ENCODE measurements at places on chromosomes 2 and 18. TPM values are rescaled to one million over a fixed set of nuclear protein-coding genes. Genes with fewer than 3 reads are reported as not detected.
A peak's percentile ranks its signal among the peaks of the same experiment; 100 is the strongest.

Gene HRH4
- not detected for total RNA-seq

Gene LYPD6
- 13.3 TPM for total RNA-seq

Gene ARMC9
- 6.0 TPM for total RNA-seq

Gene CAVIN2
- 282 TPM for total RNA-seq

Gene STAMBP
- total RNA-seq, result 10.9 TPM

Gene NABP1
- total RNA-seq, result 8.5 TPM

Gene POTEF
- 0.25 TPM for total RNA-seq

Gene TSPYL6
- total RNA-seq, result not detected

Gene SRD5A2
- not detected for total RNA-seq

Gene CDK15
- total RNA-seq, result not detected

Gene CNGA3
- total RNA-seq, result not detected

Gene SERTAD2
- total RNA-seq, result 3.6 TPM

Gene NEU4
- 0.13 TPM for total RNA-seq

Gene SPAST
- total RNA-seq, result 26.0 TPM

Gene OSGEPL1
- 5.3 TPM for total RNA-seq

Gene ITPRIPL1
- total RNA-seq, result 4.0 TPM

- DNase-seq, result no peak
Observed at GRCh38 chr18:59639136-59639535, 58.1 kb downstream of the CCBE1 start.

GRCh38 chr18:63683890-63684289 is 18.9 kb upstream of the SERPINB11 start:
- no peak for DNase-seq

DNA sequence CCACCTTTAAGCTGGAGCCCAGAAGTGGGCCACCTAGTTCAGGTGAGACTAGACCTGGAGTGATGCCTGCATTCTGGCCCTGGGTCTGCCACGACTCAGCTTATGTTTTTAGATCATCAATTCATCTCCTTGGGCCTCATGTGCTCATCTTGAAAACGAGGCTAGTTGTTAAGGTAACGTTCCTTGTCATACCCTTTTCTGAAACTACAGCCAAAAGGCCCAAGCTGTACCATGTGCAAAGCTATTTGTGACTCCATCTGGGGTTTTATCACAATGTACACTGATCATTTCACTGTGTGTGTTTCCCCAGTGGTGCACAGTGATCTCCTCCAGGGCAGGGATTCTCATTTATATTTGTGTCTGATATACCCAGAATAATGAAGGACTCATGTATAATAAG is 138.4 kb upstream of the COPS8 start:
- peak; percentile 6 for DNase-seq

GRCh38 chr18:77178559-77178958 is 46.0 kb upstream of the MBP start:
- DNase-seq, result no peak

GRCh38 chr2:154699575-154699930 is 1.1 kb downstream of the KCNJ3 start:
- DNase-seq, result no peak

DNA sequence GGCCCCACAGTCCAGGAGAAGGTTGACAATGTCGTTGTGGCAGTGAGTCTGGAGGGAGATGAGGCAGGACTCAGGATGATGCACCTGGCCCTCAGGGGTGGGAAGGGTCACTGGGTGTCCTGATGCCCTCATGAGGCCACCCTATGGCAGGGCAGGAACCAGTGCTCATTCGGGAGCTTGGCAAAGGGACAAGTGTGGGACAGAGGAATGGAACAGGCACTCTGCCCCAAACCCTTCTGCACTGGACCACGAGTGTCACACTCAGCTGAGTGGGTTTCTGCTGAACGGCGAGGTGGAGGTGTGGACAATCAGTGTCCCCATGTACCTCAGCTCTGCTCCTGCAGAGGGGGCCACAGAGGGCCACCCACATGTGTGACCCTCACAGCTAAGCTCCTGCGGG is 32.0 kb downstream of the ANKMY1 start:
- DNase-seq, result no peak

DNA sequence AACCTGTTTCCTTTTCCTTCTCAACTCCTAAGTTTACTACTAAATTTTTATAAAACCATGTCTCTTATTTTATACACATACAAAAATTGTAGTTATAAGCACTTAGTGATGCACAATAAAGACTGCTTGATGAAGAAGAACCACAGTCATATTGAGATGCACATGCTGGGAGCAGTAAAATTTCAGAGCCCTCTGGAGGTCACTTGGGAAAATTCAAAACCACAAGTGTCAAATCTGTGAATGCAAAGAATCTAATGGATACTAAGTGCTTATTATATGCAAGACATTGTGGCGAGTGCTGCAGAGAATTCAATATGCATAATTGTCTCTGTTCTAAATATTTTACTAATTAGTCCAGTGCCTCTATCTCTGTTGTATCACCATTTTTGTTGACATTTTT is 180.5 kb downstream of the VWC2L start:
- DNase-seq, result no peak

DNA sequence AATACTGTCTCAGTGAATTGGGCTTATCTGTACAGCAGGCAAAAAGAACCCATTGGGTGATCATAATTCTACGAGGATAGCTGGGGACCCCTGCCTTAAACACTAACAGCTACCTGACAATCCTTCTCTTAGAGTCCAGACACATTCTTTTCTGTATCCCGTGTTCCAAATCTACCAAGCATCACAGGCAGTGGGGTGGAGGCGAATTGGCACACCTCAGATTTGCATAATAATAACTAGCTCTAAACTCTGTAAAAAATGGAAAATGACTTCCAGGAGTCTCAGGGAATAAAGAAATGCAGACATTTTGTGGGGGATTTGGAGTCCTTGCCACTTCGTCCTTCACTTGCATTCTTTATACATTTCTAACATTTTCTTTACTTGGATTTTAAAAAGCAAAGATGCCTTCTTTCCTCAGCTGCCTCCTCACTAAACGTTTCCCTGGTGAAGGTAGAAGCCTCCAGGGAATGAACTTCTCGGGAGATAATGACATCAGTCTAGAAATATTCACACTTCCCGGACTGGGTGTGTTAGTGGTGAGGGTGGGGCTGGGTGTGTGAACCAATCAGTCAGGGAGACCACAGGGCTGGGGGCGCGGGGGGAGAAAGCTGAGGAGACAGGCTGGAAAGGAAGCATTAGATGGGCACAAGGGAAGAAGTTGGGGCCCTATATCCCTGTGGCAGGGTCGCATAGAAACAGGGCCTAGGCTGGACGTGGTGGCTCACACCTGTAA is 59.1 kb upstream of the BOD1L2 start:
- no peak for DNase-seq

GRCh38 chr18:25075783-25076182 is 276.2 kb downstream of the ZNF521 start:
- no peak for DNase-seq

DNA sequence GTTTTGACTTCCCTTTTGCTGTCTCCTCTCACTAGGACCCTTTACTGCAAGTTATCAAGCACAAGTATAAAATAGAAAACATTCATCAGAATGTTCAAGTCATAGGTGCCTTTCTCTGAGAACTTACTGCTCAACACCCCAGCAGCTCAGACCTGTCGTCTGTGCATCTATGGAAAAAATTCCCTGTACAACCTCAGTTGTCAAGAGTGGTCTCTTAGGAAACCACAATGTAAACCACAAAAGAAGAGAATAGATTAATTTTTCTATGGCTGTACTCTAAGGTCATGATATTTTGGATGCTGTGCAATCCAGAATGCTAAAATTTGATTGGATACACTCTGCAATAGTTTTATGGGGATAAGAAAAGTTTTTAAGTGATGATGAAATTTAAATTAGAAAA is 84.1 kb downstream of the RBMS1 start:
- DNase-seq, result no peak

DNA sequence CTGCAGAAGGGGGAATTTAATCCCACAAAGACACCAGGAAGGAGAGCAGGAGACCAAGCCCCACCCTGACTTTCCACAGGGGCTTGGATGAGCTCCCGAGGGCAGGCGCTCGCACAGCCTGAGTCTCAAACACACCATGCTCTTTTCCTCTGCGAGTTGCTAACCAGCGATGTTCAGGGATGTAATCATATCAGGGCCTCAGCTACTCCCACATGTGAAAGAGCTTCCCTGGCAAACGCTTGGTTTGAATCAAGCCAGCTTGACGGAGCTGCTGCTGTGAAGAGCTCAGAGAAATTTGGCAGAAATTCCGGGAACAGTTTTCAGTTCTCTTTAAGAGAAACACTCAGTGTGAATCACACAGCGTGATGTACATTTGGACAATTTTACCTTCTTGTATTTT is 385.8 kb downstream of the GALR1 start:
- DNase-seq, result no peak

- DNase-seq, result no peak
Observed at GRCh38 chr2:240465268-240465764, 29.9 kb downstream of the GPC1 start.

- no peak for DNase-seq
Observed at GRCh38 chr2:14567561-14567960, 65.0 kb upstream of the LRATD1 start.

DNA sequence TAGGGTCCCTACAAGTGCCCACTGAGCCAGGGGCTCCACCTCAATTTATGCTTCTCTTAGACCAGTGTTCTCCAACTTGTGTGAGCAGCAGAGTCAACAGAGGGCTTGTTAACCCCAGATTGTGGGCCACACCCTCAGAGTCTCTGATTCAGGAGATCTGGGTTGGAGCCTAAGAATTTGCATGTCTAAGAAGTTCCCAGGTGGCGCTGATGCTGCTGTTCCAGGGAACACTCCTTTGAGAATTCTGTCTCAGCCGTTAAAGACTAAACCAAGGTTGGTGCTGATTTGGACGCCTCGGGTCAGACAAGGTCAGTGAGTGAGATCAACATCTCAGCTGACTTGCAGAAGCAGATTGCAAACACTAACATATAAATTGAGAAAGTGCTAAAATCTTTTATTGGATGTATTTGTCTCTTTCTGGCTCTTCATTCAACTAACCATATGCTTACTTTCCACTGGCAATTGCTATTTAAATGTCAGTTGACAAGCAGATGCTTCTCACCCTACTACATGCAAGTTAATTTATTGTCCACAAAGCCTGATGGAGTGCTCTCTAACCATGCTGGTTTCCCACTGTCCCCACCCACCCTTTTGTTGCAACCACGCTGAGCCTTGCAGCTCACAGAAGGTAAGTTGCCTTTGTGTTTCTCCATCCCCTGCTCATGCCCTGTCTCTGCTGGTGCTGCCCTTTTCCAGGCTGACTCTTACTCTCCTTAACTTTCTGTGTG is 31.5 kb downstream of the LYPD1 start:
- no peak for DNase-seq

DNA sequence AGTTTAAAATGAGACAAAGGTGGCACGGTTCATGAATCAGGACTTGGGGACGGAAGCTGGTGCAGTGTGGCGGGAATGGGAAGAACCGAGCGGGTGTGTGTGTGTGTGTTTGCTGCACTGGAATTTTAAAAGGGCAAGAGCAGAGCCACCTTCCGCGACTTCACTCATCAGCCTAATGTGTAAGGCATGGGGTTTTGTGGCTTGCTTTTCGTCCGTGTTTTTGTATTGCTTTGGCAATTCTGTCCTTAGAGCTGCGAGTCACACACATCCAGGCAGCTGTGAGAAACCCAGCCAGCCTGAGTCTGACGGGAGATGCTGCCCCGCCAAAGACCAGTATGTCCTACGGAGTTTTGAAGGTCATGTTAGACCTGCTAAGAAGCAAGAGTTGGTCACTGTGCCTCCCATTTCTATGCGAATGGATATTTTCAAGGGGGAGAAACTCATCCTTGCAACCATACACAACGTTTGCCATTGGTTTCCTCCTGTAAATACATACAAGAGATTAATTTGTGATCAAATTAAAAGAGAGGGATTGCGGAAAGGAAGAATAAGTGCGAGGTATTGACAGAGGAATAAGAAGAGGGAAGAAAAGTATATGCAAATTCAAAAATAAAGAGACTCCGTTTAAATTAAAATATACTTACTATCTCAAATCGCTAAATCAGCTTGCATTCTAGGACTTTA is 665 bp upstream of the CACNB4 start:
- no peak for DNase-seq

DNA sequence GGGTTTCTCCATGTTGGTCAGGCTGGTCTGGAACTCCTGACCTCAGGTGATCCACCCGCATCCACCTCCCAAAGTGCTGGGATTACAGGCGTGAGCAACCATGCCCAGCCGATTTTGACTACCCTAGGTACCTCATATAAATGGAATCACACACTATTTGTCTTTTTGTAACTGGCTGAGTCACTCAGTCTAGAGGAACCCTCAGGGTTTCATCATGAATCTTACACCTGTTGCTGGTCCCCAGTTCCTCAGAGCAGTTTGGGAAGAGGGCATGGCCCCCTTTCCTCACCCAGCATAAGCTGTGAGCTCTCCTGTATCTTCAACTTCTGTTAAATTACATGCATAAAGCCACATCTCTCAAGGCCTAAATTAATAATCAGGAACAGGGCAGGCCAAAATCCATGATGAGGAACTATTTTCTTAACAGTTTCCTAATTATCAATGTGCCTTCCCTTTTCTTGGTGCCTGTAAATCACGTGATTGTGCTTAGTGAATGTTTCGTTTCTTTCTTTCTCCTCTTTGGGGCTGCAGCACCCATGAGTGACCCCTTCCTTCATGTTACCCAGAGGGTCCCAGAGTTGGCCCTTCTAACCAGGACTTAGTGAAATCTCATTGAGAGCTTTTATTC is 20.9 kb downstream of the DYSF start:
- no peak for DNase-seq

- peak; percentile 51 for DNase-seq
Observed at GRCh38 chr2:160392201-160392600, 101.4 kb downstream of the RBMS1 start.

DNA sequence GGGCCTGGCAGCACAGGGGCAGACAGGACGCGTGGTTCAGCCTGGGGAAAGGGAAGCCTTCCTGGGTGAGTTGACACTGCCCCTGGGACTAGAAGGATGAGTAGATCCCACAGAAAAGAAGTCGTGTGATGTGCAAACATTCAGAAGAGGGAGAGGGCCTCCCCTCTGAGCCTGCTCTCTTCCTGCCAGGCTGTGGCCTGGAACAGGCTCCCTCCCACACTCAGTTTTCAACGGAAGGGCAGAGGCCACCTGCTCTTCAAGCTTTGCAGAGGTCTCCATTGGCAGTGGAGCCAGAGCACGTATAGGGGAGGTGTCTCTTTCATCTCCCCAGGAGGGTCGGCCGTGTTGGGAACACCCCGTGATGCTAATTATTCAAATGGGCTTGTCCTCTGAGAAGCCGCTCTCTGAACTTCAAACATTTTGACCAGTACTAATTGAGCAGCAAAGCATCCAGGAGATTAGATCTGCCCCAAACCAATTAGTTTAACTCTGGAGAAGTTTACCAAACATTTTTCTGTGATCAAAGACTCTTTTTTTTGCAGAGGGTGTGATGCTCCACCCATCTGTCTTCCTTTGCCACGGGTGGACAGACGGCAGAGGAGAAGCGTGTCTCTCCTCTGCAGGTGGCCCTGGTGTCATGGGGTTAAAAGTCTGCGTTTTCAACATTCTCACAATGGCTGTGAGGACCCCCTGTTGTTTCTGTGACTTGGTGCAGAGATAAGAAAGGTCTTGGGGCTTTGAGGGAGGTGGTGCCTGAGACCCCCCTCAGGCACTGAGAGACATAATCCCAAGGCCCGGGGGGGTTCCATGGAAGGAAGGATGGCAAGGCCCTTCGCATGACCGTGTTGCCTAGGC is 29.5 kb upstream of the ODC1 start:
- DNase-seq, result no peak

- no peak for DNase-seq
Observed at GRCh38 chr2:171858397-171858958, 35.6 kb downstream of the SLC25A12 start.

- DNase-seq, result no peak
Observed at GRCh38 chr2:177117755-177118154, 94.8 kb upstream of the HNRNPA3 start.

GRCh38 chr2:178836807-178837206 is 29.6 kb upstream of the TTN start:
- no peak for DNase-seq

GRCh38 chr2:174247474-174248186 is 702 bp downstream of the OLA1 start:
- DNase-seq, result peak; percentile 45

Measured in dermis microvascular lymphatic vessel endothelial cell (primary cell).